ENCODE measurements at places on chromosomes 16 and 17.

- no peak for DNase-seq
Measured at GRCh38 chr17:17084941-17085340, 42.7 kb downstream of the MPRIP start.

- no peak for DNase-seq
Measured at GRCh38 chr16:53515259-53515658, 12.2 kb upstream of the AKTIP start.

GRCh38 chr17:29733166-29733565 is 110.5 kb upstream of the CORO6 start:
- no peak for DNase-seq

DNA sequence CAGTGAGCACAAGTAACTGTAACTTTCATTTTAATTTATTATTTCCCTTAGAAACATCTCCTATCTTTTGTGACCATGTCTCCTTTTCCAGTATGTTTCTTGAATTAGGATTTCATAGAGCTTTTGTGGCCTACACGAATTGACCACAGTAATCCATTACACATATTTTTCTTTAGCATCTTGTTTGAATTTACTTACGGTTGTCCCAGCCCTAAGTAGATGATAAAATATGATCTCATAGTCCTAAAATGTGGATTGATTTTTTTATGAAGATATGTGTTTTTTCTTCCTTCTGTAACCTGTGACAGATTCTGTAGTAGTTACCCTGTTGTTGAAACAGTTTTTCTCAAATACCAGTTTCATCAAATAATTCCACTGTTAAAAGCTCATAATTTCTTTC is 61.5 kb downstream of the NF1 start:
- DNase-seq = no peak

- DNase-seq = peak; percentile 82
Measured at GRCh38 chr16:66511602-66512271, 38.2 kb downstream of the TK2 start.

- no peak for DNase-seq
Measured at GRCh38 chr17:42422412-42422957, 571 bp downstream of the CAVIN1 start.

GRCh38 chr16:29898135-29898803 is 1.1 kb downstream of the SEZ6L2 start:
- DNase-seq = no peak

DNA sequence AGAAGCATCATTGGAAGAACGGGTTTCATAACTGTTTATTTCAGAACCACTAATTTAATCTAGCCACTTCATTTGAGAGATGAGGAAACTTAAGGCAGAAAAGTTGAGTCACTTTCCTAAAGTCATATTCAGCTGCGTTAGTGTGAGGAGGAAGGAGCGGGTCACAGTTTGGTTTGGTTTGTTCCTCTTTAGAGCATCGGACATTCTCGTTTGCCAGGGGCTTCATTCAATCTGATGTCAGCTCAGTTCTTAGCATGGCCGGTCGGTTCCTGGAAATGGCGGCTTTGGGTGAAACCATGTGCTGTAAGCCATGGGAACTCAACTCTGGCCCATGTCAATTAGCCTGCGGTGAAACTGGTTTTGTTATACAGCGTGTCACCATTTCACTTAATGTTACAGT is 186.5 kb downstream of the LGALS9B start:
- DNase-seq = no peak

- DNase-seq = no peak
Measured at GRCh38 chr16:11700264-11701029, 32.2 kb downstream of the SNN start.

DNA sequence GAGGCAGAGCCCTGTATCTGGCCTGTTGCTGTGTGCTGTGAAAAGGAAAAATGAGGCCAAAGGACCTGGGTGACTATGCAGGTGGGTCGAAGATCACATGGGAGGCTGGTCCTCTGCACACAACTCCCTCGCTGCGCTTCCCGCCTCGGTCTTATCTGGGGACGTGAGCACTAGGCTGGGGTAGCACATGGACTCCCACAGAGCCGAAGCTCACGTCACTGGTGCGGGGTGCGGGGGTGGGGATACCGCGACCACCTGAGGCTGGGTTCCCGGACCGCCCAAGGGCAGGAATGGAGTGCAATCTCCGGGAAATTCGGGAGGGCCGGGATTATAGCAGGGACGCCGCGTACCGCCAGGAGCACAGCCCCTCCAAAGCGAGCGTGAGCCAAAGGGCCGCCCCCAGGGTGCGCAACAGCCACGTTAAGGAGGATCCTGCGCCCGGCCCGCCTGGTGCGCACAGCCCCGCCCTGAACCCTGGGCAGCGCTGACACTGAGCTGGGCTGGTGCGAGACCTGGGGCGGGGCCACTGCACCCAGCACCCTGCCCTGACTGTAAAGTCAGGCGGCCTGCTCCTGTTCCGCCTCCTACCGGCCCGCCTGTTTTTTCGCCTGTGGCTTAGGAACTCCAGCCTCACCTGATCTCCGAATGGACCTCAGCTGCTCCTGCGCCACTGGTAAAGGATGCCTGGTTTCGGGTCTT is 4.8 kb downstream of the MT1A start:
- DNase-seq = no peak

DNA sequence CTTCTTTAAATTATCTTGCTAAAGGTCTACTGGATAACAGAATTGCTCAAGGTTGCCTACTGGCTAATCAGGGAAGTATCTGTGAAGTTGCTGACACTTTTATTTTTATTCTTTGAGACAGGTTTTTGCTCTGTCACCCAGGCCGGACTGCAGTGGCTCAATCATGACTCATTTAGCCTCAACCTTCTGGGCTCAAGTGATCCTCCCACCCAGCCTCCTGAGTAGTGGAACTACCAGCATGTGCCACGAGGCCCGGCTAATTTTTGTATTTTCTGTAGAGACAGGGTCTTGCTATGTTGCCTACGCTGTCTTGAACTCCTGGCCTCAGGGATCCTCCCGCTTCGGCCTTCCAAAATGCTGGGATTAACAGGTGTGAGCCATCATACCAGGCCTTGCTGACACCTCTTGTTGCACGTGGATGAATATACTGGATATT is 43.1 kb downstream of the GLG1 start:
- DNase-seq = no peak

- DNase-seq = no peak
Measured at GRCh38 chr17:52027081-52027480, 131.4 kb downstream of the CA10 start.
